ENCODE measurements at places on chromosomes 12 and 14. TPM values are rescaled to one million over a fixed set of nuclear protein-coding genes. Genes with fewer than 3 reads are reported as not detected.

PLEKHG7 gene
- not detected for total RNA-seq

IFNG-AS1 gene
- not detected for total RNA-seq

GLT1D1 gene
- 0.22 TPM for total RNA-seq

PPM1H gene
- total RNA-seq: 55.9 TPM

LUM gene
- 834 TPM for total RNA-seq

SRGAP1 gene
- 13.2 TPM for total RNA-seq

- DNase-seq: no peak
These were observed 2.3 kb upstream of the ITGA5 start for GRCh38 chr12:54421175-54421878.

DNA sequence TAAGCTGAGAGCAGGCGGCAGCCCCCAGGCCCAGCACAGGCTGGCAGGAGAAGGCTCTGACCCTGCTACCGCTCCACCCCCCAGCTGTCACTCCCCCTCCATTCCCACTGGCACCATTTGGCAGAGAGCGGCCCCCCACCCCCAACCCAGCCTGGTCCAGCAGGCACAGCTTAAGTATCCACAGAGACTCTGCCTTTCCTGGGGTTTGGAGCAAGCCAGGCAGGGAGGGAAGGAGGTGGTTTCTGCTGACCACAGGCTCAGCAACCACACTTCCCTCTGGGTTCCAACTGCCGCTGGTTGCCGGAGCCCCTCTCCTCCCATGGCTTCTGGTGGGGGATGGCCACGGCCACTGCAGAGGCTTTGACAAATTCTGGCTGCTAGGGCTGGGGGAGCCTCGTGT, 30.5 kb upstream of the CCND2 start:
- no peak for DNase-seq

DNA sequence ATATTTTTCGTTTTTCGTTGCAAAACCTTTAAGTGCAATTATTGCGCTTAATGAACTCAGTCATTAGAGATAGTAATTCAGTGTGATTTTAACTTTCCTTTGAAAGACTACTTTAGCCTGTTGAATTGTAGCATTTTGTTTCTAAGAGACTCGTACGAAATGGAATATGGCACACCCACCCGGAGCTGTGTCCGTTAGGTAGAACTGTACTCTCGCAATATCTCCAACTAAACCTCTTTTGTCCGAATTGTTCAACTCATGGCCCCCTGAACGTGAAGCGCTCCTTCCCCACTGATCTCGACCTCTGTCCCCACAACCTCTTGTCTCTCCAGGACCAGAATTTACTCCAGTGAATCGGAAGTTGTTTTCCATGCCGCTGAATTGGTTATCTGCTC, 800 bp downstream of the PCNX4 start:
- no peak for DNase-seq

DNA sequence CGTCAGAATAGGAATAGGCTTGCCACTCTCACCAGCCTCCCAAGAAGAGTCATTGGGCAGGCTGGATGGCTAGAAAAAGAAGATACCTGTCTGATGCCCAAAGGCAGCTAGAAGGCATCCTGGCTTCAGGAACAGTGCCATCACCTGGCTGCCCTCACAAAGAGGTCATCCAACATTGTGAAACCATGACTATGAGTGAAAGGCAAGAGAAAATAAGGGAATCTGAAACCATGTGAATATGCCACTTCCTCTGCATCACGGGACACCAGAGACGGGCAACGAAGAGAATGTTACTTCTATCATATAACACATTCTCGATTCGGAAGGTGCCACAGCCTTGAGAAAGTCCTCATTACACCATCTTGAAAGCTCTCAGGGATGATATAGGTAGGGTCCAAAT, 182.0 kb downstream of the DAD1 start:
- DNase-seq: no peak

DNA sequence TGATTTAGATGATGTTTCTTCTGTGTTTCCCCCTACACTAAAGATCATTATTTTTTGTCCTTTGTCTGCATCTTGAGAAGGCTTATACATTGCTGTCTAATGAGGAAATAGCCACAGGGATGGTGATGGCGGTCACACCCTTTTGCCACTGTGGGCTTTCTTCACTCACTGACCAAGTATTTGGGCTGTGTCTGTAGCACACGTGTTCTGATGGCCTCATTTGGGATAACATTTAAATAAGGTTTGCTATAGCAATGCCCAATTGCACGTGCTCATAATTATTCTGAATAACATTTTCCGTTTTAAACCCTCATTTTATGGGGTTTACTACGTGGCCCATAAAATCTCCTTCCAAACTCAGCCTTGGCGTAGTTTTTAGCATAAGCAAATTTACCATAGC, 230.3 kb upstream of the PRICKLE1 start:
- DNase-seq: no peak

DNA sequence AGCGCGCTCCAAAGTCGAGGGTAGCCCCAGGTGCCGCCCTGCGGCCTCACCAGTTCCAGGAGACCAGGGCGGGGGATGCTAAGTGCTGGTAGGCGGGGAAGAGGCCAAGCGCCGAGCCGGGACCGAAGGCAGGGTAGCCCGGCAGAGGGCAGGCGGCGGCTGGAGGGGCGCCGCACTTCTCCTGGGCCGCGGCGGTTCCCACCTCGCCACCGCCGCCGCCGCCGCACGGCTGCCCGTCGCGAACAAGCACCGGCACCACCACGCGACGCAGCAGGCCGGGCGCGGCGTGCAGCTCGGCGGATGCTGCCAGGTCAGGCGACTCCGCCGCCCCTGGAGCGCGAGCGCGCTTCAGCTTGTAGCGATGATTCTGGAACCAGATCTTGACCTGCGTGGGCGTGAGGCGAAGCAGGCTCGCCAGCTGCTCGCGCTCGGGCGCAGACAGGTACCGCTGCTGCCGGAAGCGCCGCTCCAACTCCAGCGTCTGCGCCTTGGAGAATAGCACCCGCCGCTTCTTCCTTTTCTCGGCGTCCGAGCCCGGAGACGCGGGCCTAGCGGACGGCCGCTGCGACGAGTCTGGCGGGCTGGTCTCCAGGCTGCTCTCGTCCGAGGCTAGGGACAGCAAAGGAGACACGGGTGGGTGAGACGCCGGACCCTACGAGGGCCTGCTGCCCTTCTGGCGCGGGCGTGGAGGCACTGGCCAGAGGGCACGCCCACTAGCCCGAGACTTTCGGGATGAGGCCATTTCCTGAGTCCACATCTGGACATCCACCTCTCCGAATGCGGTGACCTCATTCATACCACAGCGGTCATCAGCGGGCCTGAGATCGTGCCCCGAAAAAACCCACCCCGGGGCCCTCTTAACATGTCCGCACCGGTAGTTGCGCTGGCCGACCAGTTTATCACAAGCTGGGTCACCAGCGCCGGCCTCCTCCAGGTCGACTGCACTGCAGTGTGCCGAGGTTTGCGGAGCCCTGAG, 1.3 kb downstream of the NKX2-8 start:
- DNase-seq: peak; percentile 92

- no peak for DNase-seq
These were observed 98.3 kb upstream of the CPNE8 start for GRCh38 chr12:39003541-39004155.

DNA sequence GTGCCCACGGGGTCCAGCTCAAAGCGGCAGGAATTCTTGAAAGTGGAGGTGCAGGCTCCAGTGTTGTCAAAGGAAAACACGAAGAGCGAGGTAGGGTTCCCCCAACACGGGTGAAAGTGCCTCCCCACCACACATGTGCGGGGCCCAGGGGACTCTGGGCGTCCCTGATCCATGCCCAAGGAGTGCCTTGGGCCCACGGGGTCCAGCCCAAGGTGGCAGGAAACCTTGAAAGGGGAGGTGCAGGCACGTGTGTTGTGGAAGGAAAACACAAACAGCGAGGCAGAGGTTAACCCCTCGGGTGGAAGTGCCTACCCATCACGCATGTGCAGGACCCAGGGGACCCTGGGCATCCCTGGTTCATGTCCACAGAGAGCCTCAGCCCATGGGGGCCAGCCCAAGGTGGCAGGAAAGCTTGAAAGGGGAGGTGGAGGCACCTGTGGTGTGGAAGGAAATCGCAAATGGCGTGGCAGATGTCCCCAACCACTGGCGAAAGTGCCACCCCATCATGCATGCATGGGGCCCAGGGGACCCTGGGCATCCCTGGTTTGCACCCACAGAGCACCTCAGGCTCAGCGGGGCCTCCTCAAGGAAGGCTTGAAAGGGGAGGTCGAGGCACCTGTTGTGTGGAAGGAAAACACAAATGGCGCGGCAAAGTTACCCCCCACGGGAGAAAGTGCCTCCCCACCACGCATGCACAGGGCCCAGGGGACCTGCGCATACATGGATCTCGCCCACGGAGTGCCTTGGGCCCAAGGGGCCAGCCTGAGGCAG, 584.6 kb downstream of the ALG10 start:
- DNase-seq: peak; percentile 47

DNA sequence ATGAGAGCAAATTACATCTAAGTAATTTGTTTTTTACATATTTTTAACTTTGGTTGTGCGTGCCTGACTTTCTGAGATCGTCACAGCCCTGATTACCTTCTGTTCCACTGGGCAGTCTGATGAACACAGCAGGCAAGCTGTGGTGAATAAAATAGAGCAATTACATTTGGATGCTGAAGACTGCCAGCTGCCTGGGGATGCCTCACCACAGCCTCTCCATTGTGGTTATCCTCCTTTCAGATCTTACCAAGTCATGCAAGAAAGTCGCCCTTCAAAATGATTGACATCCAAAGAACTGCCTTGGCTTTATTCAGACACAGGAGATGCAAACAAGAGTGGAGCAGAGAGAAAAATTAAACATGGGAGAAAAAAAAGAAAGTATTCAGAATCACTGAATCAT, 456.6 kb upstream of the TMPO start:
- no peak for DNase-seq

DNA sequence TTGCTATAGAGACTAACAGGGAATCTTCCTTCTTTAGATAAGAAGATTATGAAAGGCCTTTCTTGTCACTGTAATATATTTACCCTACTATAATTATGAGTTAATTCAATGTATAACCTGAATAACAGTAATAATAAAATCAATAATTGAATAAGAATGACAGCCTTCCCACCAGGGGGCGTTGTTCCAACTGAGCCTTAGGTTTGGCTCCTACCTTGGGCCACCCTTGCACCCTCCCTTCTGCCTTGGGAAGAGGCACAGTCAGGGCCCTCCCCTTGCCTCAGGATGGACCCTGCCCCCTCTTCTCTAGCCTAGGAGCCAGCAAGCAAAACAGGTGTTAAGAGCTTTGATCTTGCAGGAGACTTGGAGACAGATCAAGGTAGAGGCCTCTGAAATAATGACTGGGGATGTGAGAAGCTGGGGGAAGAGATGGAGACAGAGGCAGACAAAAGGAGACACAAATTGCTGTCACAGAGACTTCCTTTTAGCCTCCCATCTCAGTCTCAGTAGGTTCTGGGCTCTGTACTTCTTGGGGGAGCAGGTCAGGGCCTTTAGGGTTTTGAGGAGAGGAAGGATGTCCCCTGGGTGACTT, 40.1 kb upstream of the CISTR start:
- no peak for DNase-seq

GRCh38 chr14:89013098-89013504, 188.7 kb downstream of the TTC8 start:
- no peak for DNase-seq

GRCh38 chr12:55697686-55698085, 10.0 kb downstream of the ITGA7 start:
- DNase-seq: peak; percentile 69
